ENCODE measurements at places on chromosomes 6 and 20.
A peak's percentile ranks its signal among the peaks of the same experiment; 100 is the strongest.

- no peak for DNase-seq
Measured at GRCh38 chr6:166252601-166253000, 55.6 kb downstream of the PRR18 start.

- DNase-seq = no peak
Measured at GRCh38 chr20:38579219-38579910, 1.6 kb upstream of the ADIG start.

- peak; percentile 21 for DNase-seq
Measured at GRCh38 chr20:13922241-13922640, 68.2 kb downstream of the SEL1L2 start.

DNA sequence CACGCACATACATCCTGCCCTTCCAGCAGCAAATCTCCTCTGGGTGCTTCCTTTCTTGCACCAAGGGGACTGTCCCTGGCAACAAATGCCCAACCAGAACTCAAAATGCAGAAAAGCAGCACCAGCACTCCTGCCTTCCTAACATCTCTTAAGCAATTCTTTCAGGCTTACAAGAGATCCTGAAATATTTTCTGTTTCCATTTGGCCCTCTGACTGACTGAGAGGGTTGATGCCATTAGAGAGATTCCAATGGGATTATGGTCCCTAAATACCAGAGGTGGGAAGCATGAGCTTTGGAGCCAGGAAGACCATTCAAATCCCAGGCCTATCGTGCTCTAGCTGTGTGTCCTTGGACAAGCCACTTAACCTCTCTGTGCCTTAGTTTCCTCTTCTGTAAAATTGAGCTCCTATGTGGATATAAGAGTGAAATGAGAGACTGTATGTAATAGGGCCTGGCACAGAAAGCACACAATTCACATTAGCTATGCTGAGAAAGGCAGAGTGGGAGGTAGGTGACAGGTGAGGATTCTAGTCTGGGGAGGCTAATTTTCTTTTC is 56.8 kb downstream of the PRDM1 start:
- DNase-seq = no peak

DNA sequence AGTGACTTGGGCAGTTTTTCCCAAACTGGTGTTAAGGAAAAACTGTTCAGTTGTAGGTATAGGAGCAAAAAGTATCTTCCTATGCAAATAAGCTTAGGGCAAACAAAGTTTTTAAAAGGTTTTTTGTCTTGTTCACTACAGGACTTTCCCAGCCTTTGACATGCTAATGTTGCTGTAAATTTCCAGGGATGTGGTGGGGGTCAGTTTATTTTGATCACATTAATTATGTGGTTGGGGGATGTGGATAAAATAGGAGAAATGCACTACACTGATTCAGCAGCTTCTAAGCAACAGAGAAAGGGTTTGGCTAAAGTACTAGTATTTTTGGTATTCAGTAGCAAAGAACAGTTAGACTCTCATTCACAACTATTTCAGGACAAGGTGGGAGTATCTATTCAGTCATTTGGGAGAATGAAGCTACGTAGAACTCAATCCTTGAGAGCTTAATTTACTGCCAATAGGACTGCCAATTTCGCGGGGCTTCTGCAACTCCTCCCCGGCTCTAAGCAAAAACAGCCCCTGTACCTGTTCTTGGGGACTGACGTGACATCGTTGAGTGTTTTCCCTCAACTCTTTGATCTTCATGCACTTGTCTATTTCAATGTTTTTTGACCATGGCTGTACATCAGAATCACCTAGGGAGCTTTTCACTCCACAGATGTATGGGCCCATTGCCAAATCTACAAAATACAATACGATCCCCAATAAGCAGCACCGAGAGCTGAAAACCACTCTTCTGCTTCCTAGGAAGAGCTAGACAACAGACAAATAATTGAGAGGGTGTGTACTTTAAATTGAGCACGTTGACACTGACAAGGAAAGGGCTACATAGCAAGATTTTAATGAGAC is 94.8 kb upstream of the NHSL1 start:
- no peak for DNase-seq

GRCh38 chr6:170178561-170179477 is 112.1 kb downstream of the DLL1 start:
- peak; percentile 60 for DNase-seq

DNA sequence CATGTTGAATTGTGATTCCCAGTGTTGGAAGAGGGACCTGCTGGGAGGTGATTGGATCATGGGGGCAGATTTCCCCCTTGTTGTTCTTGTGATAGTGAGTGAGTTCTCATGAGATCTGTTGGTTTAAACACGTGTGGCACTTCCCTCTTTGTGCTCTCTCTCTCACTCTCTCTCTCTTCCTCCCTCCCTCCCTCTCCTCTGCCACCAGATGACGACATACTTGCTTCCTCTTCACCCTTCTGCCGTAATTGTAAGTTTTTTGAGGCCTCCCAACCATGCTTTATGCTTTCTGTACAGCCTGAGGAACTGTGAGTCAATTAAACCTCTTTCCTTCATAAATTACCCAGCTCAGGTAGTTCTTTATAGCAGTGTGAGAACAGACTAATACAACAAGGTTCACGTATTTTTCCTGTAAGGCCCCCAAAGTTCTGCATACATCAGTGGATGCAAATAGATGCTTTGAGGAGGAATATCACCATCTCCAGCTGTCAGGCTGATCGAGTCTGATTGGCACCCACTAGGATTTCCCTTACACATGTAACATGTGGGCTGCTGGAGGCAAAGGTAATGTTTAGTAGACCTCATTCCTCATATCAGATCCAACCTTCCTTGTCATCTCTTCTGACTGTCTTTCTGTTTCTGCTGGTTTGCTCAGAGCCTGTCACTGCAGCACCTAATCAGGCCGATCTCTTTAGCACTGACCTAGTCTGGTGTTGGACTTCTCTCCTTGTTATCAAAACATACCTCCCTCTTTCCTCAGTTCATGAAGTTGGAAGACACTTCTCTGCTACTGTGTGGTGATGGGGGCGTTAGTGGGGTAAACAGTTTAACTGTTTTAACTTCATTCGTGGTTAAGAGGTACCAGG is 54.3 kb upstream of the BACH2 start:
- DNase-seq = no peak

DNA sequence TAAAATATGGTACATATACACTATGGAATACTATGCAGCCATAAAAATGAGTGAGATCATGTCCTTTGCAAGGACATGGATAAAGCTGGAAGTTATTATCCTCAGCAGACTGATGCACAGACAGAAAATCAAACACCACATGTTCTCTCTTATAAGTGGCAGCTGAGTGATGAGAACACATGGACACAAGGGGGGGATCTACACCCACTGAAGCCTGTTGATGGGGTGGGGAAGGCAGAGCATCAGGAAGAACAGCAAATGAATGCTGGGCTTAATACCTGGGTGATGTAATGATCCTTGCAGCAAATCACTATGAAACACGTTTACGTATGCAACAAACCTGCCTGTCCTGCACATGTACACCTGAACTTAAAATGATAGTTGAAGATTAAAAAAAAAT is 71.3 kb downstream of the MANEA start:
- DNase-seq = no peak

DNA sequence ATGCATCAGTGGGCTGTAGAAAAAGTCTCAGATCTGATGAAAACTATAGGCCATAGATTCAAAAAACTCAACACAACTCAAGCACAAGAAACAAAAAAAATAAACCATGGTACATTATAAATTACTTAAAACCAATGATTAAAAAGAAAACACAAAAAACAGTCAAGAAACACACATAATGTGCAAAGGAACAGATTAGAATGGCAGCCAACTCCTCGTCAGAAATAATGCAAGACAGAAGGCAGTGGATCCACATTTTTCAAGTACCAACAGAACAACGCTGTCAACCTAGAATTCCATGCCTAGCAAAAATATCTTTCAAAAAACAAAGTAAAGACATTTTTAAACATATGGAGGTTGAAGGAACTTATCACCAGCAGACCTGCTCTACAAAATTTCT is 69.7 kb downstream of the PSMB1 start:
- DNase-seq = no peak

DNA sequence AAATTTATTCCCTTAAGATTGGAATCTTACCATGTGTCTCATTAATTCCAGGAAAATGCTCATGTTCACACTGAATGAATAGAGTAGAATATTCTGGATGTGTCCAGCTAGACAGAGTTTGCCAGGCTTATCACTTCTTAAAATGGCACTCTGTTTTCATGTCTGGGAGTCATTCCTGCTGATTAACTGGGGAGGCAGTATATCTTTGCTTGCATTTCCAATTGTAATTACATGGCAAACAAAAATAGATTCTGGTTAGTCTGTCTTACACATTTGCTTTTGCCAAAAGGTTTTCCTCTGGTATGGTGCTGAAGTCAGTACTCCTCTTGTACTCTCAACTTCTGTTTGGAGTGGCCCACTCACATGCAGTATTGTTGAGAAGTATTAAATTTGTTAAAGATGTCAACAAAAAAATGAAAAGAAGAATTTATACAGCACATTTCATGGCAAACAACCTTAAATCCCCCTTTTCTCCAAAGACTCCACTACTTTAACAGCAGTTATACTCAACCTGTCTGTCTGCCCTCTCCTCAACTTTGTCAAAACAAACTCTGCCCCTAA is 70.2 kb downstream of the TENT5A start:
- DNase-seq = no peak

DNA sequence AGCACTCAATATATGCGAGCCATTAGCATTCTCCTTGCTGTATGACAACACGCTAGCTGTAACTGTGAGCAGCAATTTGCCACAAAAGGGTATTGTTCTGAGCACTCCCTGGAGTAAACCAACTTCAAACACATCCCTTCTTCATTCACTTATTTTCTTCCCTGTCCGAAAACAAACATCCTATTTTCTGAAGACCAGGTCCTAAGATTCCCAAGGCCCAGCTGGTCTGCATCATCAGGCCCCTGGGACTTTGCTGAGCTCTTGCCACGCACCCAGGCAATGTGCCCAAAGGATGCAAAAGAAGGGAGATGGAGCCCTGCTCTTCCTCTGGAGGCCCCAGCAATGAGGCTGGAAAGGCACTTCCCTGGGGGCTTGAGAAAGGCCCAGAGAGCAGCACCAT is 118.1 kb downstream of the PREX1 start:
- DNase-seq = no peak

DNA sequence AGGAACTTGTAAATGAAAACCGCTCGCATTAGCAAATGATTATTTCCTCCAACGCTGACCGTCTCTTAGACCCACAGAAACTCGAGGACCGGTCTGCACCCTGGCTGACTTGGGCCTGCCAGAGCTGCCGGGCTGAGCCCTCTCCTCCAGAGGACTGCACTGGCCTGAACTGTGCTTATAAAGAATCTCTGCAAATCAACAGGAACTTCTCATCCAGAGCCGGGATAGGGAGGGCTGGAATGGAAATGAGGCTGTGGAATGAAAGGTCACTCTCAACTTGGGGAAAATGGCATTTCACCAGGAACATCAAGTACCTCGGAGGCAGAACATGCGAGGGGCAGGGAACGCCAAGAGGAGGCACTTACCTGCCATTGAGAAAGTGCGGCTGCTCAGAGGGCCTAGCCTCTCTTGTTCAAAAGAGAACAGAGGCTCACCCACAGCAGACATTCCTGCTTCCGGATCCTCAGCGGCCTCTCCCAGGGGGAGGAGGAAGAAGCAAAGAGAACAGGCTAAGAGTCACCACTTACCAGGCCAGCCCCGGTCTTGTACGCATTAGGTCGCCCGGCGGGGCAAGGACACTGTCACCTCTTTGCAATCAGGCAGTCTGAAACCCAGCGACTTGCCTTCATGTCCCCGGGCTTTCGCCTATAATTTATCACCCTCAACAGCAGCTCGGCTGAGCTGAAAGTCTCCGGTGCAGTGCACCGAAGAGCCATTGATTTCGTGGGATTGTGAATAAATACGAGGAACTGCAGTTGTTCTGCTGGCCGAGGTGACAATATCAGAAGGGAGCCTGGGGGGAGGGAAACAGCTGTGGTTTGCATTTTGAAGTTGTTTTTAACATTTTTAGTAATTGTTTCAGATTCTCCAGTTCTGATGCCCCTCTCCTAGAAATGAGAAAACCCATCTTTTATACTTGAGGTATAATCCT is 37.6 kb downstream of the ZMYND8 start:
- DNase-seq = no peak

DNA sequence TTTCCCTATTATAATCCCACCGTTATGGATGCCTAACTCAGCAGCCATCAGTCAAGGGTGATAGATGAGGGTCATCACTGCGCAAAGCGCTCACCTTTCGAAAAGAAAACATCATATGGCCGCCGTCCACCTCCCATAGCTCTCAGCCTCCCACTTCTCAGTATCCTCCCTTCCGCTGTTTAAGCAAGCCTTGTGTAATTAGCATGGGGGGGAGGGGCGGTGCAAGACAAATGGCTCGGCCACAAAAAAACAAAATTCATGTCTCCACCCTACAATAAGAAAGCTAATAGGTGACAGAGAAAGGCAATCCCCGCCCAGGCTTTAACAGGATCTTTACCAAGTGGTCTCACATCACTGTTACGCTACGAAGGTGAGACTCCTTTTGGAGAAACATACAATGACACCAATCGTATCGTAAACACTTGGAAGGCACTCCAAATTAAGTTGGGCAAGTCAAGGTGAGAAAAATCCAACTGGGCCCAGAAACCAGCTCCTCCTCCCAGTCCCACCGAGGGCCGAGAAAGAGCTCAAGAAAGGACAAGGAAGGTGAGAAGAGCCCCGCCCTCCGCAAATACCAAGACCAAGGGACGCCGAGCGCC is 645 bp downstream of the DDX39B start:
- DNase-seq = no peak

DNA sequence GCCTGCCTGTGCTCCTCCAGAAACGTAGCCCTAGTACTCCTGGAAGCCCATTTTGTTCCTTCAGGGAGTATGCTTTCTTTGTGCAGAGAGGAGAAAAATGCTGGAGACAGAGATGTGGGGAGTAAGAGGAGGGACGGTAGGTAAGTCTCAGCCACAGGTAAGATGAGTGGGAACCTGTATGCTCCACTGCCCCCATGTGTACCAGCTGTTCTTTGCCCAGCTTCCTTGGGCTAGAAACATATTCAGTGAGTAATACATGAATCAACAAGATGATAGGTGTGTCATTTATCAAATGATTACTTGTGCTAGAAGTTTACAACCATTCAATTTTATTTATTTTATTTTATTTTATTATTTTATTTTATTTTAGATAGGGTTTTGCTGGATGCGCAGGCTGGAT is 13.6 kb upstream of the CEP85L start:
- no peak for DNase-seq

DNA sequence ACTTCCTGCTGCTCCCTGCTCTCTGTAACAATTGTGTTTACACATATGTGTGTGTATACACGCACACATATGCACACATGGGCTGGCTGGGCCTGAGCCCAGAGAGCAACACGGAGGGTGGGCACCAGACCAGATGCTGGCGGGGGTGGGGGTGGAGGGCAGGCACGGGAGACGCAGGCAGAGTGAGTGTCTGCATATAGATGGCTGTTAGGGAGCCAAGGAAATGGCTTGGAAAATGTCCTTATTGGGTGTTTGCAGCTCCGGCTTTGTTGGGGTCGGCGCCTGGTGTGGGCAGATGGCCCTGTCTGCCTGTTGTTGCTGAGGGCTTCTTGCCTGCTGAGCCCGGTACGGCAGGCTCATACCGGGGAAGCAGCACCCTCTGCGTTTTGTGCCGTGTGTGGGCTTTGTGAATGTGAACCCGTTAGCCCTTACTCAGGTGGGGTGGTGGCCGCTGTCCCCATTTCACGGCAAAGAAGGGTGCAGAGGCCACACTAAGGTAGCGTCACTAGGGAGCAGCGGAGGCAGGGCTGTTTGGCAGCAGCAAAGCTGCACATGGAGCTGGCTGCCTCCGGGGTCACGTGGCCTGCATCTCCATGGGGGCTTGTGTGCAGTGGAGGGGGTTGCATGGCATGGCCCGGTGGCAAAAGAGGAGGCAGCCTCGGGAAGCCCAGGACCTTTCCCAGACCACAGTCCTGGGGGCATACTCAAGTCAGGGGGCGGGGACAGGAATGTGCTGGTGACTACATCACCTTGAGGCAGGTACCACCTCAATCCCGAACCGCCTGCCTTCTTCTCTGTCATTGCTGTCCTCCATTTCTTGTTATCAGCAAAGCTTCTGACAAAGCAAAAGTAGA is 47.4 kb upstream of the SRF start:
- no peak for DNase-seq
